ENCODE measurements at places on chromosomes 6 and 20.
A peak's percentile ranks its signal among the peaks of the same experiment; 100 is the strongest.

DNA sequence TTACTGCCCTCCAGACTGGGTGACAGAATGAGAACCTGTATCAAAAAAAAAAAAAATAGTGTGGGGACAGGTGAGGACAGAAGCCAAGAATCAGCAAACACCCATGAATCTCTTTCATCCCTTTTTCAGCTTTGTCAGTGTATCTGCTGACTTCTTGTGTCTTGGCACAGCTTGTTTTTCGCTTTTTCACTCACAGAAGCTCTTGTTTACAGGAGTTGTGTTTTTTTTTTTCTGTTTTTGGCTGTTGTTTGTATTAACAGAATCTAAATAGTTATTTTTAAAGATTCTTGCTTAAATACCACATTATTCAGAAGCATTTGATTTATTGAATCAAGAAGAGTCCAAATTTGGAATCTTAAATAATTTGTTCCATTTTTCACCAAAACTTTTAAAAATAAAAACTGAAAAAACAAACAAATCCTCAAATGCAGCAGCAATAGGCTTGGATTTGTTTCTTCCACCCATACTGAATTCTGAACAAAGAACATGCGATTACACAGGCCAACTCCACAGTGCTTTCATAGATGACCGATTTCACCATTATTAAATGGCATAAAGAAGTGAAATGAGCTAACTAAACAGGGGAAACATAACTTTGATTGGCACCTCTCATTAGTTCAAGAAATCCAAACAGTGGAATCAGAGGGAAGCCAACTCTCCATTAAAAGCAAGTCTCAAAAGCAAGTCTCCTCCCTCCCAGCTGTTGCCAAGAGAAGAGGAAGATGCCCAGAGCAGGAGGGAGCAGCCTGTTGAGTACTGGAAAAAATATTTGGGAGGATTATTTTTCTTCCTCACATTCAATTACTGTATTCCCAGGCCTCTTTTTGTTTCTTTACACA lies 27.2 kb upstream of the GPR63 start:
- no peak for DNase-seq

GRCh38 chr20:50731930-50732690 lies 730 bp downstream of the PARD6B start:
- no peak for DNase-seq

DNA sequence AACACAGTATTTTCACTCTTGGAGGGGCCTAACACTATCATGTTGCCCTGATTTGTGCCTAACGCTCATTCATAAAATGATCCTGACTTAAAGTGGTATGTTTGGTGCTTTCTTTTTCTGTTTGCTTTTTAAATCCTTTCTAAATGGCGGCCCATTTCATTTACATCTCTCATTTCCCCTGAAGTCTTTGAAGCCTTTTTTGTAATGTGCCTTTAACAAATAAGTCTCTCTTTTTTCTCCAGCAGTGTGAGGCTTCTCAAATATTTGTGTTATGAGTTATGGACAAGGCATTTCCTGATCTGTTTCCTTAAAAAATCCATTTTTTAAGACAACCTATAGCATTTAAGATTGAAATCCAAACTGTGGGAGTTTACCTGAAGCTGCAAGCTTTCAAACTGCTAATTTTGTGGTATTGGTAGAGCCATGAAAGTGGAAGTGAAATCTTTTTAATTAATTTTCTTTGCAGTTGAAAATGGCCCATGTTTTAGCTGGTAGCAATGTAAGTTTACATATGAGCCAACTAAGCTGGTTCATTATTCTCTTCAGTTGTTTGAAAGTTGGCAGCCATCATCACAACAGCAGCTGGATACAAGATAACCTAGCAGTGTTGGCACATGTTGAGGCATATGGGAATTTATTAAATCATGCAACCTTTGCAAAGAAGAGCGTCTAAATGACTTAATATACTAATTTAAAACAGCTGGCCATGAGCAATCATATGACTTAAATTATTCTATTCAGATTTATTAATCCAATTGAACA lies 469.7 kb downstream of the CDKAL1 start:
- DNase-seq, result no peak

DNA sequence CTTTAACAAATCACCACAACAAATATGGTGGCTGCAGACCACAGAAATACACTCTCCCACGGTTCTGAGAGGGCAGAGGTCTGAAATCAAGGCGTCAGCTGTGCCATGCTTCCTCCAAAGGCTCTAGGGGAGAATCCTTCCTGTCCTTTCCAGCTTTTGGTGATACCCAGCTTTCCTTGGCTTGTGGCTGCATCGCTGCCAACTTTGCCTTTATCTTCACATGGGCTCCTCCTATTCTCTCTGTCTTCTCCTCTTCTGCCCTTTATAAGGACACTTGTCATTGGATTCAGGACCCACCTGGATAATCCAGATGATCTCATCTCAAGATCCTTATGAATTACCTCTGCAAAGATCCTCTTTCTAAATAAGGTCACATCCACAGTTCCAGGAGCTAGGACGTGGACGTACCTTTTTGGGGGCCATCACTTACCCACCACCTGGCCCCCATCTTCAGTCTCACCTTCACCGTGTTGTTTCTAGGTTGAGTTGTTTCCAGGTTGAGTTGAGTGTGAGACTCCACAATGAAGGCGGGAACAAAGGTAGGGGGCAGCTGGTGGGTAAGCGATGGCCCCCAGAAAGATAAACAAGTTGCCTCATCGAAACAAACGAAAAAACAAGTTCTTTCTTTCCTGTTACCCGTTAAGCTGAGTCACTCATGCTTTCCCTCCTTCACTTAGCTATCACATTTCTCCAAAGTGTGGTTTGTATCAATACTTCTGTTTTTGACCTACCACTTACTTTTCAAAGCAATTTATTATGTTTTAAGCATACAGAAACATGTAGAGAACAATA lies 68.9 kb upstream of the SLC22A16 start:
- no peak for DNase-seq

- DNase-seq, result peak; percentile 67
These were observed 50.7 kb upstream of the CD83 start for GRCh38 chr6:14066782-14067406.

GRCh38 chr6:110655821-110656220 lies 159.4 kb downstream of the CDK19 start:
- DNase-seq, result no peak

GRCh38 chr6:161568885-161569456 lies 295.1 kb upstream of the AGPAT4 start:
- no peak for DNase-seq

DNA sequence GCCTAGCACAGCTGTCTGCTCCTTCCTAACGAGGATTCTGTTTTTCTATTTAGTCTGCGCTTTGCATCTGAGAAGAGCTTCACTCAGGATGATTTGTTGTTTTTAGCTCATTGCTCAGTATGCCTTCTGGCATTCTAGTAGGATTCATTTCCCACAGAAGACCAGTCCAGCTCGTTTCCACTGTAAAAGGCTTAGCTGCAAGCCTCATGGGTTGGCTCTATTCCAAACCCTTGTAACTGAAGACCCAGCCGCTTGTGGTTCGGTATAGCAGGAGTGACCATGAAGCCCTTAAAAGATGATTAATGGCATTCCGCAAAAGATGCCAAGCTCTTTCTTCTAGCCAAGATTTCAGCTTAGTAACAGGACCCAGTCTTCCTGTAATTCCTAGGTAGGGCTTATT lies 7.2 kb downstream of the ADGRF1 start:
- DNase-seq, result no peak

DNA sequence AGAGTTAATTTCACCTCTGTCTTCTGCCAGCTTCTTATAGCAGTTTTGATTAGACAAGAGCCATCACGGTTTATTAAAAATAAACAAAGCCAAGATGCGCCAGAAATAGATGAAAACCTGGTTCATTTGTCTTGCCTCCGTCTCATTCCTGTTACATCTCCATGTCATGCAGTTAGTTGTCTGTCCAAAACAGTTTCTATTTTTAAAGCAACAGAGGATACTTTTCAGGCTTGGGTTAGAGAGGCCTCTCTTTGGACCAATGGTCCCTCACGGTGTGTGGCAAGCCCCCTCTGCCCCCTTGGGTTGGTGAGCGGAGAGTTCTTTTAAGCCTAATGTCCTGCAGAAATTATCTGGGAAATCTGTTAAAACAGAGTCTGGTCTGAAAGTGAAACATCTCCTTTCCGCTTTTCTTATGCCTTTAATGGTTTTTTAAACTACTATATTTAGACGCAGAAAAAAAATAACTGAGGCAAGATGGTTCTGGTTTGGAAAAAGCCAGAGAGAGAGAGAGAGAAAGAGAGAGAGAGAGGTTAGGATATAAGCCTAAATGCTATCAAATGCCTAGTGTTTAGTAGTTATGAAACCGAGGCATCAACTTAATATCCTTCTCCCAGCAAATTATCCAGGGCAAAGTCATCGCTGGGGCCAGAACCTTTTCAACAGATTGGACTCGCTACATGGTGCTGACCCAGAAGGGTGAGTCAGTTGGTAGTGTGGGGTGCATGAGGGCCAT lies 64.5 kb downstream of the ZDHHC14 start:
- no peak for DNase-seq

DNA sequence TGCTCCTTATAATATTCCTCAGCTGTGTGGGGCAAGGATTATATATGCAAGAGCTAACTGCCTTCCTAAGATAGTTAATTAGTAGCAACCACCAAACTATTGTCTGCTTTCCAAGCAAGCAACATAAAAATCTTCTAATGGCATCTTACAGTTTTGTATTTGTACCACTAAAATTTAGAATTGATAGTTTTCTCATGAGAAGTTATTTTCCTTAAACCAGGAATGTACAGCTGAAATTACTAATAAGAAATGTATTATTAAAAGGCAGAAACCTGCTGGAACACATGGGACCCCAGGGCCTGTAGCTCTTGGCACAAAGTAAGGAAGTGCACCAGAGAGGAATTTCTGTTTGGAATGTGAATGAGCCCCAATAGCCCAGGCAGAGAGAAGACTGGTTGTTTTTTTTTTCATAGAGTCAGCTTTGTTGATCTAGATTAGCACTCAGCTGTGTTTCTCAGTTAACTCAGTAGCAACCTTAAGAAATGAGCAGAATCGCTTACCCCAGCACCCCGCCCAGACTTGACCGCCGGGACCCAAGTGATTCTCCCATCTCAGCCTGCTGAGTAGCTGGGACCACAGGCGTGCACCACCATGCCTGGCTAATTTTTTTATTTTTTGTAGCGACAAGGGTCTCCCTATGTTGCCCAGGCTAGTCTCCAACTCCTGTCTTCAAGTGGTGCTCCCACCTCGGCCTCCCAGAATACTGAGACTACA lies 2.6 kb downstream of the MGME1 start:
- DNase-seq, result no peak

- no peak for DNase-seq
These were observed 256.8 kb upstream of the PMEPA1 start for GRCh38 chr20:57966620-57967019.

GRCh38 chr20:48733296-48733790 lies 94.5 kb downstream of the PREX1 start:
- DNase-seq, result no peak

- DNase-seq, result no peak
These were observed 22.8 kb downstream of the FYN start for GRCh38 chr6:111850295-111850937.

GRCh38 chr6:117907601-117908245 lies 659 bp downstream of the SLC35F1 start:
- DNase-seq, result no peak

DNA sequence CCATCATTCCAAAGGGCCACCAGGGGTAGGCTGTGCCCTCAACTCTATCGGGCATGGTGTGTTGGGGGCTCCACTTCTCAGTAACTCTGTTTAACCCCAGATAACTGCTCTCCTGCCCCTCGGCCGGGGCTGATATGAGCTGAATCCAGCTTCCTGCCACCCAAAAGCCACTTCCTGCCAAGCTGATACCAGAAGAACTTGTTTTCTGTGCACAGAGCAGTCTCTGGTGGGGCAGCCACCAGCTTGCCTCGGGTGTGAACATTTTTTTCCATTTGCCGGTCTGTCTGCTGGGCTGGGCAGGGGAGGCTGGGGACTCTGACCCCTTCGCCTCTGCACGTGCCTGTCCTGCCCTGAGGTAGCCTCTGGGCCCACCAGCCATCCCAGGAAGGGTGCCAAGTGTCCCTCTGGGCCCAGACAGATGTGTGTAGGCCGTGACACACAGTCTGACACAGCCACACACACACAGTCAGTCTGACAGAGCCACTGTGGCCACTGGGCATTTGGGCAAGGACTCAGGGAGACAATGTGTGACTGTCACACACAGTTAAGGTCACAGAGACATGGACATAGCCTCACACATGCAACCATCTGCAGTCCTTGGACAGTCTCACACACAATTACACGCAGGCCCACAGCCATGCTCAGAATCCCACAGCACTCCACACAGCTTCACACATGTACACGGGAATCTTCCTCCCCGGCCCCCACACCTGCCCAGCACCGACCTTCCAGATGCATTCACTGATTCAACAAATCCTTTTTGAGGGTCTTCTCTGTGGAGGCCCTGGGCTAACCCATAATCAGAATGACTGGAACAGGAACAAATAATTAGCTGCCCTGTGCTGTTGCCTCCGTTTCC lies 45.1 kb downstream of the NOL4L start:
- DNase-seq, result peak; percentile 77

DNA sequence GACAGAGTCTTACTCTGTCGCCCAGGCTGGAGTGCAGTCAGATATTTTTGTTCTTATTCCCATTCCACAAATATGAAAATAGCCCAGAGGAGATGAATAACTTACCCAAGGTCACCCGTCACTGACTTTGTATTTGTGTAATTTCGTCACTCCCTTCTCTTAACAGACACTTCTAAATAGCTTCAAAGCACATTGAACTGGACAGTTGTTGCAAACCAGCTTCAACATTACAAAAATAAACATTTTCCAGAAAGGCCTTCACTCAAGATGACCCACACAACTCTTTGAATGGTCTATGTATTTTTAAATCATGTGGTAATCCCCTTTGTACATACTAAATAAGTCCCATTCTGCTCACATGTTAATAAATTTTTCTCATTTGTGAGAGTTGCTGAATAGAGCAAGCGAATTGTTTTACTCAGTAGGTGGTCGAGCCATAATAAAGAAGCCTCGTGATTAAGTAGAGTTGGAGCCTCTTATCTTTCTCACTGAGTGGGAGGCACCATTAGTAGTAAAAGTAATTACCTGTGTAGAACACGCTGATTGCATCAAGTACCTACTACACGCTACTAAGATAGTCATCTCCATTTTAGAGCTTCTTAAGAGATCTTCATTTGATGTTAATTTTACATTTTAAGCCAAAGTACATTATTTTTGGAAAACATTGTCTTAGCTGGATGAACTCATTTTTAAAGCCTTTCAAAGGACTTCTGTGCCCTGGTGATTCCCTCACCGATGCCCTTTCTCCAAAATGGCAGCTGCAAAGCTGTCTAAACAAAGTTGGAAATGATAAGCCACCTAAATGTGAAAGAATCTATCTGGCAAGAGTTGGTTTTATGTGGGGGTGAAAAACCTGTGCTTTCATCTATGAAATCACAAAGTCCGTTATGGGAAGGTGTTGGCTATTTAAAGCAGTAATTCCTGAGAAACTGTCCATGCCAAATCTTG lies 110.0 kb downstream of the TSHZ2 start:
- DNase-seq, result no peak
